AG09319 (cell line): ENCODE measurements at places on chromosomes 5 and 9.
A peak's percentile ranks its signal among the peaks of the same experiment; 100 is the strongest.

DNA sequence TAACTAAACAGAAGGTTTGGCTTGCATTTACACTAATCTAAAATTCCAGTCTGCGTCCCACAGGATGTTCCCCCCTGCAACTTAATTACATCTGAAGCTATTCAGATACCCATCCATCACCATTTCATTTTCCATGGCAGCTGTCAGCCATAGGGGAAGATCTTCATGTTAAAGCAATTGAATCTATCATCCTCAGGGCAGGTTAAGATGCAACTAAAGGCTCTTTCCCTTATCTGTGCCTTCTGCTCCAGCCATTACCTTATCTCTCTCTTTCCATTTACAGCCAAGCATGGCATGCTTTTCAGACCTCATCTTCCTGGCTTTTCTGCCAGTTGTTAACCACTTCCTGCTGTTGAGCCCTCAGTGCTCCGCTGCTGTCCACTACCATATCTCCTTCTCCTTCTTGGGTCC, 15.8 kb upstream of the HACD4 start:
- DNase-seq, result no peak

- DNase-seq, result peak; percentile 93
Measured at GRCh38 chr9:84371737-84372136, 31.2 kb upstream of the SLC28A3 start.

DNA sequence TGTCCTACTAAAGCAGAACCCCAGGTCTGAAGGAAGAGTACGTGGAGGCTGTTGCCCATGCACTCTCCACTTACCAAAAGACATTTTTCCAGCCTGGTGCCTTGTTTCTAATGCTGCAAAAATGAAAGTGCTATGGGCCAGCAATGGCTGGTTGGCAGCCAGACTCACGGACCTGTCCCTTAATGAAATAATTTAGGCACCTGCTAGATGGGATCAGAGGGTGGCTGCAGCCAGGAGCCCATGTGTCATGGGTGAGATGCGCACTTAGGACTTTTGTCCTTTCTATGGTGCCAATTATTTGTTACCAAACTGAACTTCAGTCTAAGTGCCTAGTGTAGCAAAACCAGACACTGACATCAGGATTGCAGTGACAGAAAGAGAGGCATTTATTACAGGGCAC, 276.3 kb downstream of the YTHDC2 start:
- DNase-seq, result no peak

DNA sequence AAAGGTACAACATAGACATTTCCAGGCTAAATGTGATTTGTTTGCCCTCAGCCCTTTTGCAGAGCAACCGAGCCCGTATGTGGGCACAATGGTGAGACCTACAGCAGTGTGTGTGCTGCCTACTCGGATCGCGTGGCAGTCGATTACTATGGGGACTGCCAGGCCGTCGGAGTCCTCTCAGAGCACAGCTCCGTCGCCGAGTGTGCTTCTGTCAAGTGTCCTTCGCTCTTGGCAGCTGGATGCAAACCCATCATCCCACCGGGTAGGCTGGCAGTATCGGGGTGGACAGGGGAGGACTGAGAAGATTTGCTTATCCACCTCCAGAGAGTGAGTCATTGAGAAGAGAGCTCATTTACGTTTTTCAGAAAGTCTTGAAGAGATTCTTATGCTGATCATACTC, 17.8 kb upstream of the GLIPR2 start:
- no peak for DNase-seq

DNA sequence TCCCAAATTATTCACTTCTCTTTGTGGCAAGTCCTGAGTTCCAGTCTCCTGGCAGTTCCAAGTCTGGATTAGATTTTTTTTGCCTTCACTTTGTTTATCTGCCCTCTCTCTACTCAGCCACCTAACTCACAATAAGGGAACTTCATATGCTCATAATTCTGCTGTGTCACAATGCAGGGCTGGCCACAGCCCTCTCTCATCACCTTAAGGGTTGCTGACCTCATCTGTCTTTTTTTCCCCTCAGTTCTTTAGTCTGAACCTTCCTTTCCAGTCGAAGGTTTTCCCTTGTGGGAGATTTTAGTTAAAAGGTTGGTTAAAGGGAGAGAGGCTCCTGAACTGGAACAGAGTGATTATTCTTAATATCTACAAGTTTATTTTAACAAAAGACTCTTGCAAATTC, 4.1 kb downstream of the BAG1 start:
- no peak for DNase-seq

- DNase-seq, result no peak
Measured at GRCh38 chr9:136488247-136489214, 5.7 kb upstream of the SEC16A start.

- no peak for DNase-seq
Measured at GRCh38 chr5:151085517-151086041, 4.7 kb upstream of the TNIP1 start.

GRCh38 chr9:114157516-114158176, 2.3 kb downstream of the COL27A1 start:
- no peak for DNase-seq

GRCh38 chr9:96317335-96317980, 15.5 kb upstream of the HSD17B3 start:
- peak; percentile 31 for DNase-seq

DNA sequence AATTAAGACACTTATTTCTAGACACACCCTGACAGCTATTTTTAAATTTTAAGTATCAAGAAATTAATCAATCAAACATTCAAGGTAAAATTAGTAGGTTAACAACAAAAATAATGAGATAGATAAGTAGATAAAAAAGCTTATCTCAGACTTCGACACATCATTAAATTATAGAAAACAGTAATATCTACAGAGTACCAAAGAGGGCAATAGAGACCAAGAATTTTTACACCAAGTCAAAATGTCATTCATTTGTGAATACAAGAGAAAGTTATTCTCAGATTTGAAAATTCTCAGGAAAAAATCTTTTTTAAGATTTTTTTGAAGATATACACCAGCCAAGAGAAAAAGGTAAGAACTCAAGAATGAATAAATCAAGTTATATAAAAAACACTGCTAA, 445.6 kb downstream of the ACTL7B start:
- no peak for DNase-seq

- DNase-seq, result peak; percentile 34
Measured at GRCh38 chr5:168978015-168978414, 322.9 kb downstream of the SLIT3 start.

DNA sequence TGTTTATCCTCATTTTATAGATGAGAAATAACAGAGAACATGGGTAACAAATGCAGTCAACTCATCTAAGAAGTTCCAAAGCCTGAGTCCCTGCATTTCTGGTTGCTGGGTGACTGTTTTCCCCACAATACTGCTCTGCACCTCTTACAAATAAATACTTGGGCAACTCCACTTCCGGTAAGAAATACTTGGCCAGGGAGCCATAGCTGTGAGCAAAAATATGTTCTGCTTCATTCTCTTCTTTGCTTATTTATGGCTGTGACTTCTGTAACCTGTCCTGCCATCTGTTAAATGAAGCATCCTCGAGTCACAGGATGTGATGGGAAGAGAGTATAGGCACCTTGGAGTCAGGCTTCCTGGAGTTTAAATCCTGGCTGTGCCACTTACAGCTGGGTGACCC, 49.9 kb downstream of the GDNF start:
- DNase-seq, result no peak

DNA sequence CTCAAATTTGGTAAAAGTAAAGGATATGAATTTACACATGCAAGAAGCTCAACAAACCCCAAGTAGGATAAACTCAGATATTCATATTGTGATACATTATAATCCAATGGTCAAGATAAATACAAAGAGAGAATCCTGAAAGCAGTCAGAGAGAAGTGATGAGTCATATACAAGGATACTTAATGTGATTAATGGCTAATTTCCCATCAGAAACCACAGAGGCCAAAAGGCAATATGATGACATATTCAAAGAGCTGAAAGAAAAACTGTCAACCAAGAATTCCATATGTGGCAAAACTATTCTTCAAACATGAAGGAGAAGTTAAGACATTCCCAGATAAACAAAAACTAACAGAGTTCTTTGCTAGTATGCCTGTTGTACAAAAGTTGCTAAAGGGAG, 19.5 kb upstream of the IRF1 start:
- no peak for DNase-seq

DNA sequence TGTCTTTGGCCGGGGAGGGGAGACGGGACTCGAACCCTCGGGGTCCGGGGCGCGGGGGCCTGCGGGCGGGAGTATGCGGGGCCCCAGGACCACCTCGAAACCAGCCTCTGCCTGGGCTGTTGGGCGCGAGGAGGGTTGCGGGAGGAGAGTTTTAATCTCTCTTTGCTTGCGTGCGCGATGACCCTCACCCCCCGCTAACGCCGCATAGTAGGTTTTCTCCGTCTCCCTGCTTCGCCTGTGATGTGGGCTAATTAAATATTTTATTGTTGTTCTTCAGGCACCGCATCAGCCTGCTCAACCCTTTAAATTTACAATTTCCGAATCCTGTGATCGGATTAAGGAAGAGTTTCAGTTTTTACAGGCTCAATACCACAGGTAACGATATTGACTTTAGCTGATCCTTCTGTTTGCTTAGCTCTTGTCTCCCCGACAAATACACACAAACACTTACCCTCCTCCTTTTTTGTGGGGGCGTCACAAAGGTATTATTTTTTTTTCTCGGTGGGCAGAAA, 1.7 kb downstream of the TLE4 start:
- DNase-seq, result no peak

DNA sequence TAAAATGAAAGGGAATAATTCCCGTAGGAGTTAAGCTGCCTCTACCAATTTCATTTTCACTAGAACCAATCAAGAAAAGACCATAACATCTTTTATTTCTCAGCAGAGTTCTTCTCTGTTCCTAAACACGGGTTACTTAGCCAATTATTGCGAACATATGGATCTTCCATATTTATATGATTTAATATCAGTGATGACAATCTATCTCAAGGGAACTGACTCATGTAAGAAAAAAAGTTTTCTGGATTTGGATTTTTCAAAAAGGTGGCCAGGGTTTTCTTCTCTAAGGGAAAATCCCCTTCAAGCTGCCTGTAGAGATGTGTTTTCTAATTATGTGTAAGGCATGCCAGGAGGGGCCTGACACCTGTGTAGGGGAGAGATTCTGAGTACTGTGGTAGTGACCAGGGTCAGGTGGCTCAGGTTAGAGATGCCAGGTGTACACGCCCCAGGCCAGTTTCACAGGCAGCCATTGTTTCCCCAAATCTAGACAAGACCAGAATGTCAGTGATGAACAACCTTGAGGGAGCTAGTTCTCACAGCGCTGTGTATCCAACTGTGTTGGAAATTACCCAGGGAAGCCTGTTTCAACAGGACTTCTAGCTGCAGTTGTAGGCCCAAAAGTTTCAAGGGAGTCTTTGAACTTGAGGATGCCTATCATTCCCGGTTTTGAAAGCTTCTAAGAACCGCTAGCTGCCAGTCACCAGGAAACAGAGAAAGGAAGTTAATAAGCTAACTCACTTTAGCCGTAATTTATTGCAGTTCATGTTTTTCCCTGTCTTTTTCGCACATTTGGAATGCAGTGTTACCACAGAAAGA, 572.5 kb upstream of the RGMB start:
- DNase-seq, result no peak

DNA sequence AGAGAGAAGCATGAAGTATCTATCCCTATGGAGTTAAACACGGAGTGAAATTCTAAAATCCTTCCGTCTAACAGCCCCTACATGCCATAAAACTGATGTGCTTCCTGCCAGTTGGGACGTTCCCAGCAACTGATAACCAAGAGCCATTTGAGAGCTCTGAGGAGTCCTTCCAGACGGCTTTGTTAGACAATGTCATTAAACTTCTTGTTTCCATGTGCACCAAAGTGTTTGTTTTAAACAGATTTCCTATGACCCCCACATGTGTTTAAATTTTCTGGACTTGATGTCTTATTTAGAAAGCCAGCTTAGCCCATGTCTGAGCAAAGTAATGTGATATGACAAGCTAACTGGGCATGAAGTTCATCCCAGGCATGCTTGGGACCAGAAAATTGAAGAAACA, 57.2 kb upstream of the LPAR1 start:
- peak; percentile 10 for DNase-seq

DNA sequence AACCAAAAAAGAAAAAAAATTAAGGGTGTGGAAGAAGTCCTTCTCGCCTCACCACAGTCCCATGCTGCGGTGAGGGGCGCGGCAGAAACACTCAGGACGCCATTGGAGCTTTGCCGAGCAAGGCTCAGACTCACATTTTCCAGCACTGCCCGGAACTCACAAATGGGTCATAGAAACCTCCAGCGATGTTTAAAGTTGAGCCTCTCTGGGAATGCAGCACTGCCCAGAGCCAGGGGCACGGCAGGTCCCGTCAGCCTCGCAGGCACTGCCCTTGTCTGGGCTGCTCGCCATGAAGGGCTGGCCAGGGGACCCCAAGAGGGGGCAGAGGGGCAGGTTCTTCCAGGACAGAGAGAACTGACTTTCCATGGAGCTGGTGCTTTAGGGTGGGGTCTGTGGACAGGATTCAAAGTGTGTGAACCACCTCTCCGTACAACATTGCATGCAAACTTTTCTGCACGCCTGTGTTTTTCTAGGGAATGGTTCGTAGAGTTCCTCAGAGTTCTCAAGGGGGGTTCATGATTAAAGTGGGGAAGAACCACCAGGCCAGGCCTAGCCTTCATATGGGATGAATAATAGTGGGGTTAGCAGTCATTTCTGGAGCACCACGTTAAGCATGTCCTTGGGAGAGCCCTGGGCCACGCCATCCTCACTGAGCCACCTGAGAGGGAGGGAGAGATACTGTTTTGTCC, 38.4 kb downstream of the PRRX2 start:
- peak; percentile 47 for DNase-seq

- DNase-seq, result no peak
Measured at GRCh38 chr5:32031089-32031488, 143.0 kb downstream of the GOLPH3 start.

DNA sequence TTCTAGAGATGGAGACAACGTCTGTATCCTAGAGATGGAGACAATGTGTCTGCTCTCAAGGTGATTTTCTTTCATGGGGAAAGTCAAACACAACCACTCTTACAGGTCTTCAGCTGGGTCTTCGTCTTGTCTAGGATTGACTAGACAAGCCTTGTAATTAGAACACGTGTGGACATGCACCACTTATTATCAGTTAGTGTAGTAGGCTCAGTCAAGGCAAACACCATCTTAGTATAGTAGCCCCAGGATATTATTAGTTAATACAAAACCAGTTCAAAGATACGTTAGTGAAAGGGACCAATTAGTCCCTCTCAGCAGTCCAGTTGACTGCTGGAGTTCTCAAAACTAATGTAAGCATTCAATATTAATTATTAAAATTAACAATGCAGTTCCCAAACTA, 15.1 kb upstream of the CCL28 start:
- no peak for DNase-seq

- DNase-seq, result peak; percentile 0
Measured at GRCh38 chr9:108813951-108814601, 41.7 kb downstream of the ACTL7B start.

- DNase-seq, result peak; percentile 53
Measured at GRCh38 chr5:61995486-61995885, 310.5 kb upstream of the KIF2A start.

- no peak for DNase-seq
Measured at GRCh38 chr5:57696389-57696769, 213.8 kb upstream of the ACTBL2 start.

- DNase-seq, result no peak
Measured at GRCh38 chr9:122402874-122403273, 32.0 kb downstream of the PTGS1 start.

GRCh38 chr9:87586731-87587355, 89.2 kb downstream of the DAPK1 start:
- DNase-seq, result no peak
